ENCODE measurements at places on chromosomes 5 and 9.

- no peak for DNase-seq
Observed at GRCh38 chr9:20224756-20225155, 397.5 kb downstream of the MLLT3 start.

- no peak for DNase-seq
Observed at GRCh38 chr9:95669253-95669652, 152.5 kb upstream of the PTCH1 start.

DNA sequence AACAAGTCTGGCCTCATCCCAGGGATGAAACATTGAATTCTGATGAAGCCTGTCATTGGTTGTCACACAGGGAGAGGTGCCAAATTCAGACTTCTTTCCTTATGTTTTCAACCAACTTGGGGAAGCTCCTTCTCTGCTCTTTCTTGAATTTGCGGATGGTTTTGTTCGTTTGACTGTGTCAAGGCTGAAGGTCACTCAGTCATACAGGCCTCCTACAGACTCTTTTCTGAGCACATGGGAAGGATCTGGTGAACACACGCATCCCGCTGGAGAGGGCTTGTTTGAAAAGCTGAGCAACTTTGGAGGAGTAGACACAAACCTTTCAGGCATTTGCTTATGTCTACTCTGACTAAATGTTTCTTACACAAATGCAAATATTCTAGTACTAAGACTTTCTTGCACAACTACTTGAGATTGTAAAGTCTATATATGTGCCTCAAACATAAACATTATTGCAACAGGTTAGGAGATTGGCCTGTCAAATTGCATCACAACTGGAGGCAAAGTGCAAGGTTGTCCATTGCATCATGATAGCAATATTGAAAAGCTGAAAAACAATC lies 151.5 kb upstream of the NR3C1 start:
- DNase-seq = no peak

- DNase-seq = no peak
Observed at GRCh38 chr5:107893642-107894041, 222.9 kb upstream of the EFNA5 start.

GRCh38 chr5:2453781-2454180 lies 297.7 kb downstream of the IRX2 start:
- no peak for DNase-seq

GRCh38 chr5:143720689-143721088 lies 91.3 kb upstream of the HMHB1 start:
- no peak for DNase-seq

DNA sequence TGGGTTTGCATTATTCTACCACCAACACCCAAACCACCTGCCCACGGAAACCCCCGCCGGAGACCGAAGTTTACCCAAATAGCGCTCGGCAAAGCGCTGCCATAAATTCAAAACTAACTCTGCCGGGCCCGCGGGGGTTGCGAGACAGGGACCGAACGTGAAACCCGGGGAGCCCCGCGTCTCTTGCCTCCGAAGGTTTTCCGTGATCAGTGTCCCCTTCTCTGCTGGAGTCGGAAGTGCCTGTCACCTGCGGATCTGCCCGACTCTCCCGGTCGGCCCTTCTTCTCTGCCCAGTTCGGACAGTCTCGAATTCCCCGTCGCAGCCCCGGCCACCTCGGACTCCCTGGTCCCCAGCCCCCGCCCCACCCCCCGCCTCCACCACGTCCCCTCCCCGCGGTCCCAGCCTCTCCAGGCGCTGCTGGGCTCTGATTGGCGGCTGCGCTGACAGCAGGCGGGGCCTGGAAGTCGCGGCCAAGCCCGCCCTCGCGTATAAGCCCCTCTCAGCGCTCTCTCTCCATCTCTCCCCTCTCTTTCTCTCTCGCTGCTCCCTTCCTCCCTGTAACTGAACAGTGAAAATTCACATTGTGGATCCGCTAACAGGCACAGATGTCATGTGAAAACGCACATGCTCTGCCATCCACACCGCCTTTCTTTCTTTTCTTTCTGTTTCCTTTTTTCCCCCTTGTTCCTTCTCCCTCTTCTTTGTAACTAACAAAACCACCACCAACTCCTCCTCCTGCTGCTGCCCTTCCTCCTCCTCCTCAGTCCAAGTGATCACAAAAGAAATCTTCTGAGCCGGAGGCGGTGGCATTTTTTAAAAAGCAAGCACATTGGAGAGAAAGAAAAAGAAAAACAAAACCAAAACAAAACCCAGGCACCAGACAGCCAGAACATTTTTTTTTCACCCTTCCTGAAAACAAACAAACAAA lies at the start of gene RORB:
TSS of gene RORB (plus strand) at position 517 of the 929 bp plus-strand sequence. CDS start 642 bp downstream, outside the sequence.
- DNase-seq = peak; percentile 71

- no peak for DNase-seq
Observed at GRCh38 chr5:14202462-14202861, 59.3 kb downstream of the TRIO start.

DNA sequence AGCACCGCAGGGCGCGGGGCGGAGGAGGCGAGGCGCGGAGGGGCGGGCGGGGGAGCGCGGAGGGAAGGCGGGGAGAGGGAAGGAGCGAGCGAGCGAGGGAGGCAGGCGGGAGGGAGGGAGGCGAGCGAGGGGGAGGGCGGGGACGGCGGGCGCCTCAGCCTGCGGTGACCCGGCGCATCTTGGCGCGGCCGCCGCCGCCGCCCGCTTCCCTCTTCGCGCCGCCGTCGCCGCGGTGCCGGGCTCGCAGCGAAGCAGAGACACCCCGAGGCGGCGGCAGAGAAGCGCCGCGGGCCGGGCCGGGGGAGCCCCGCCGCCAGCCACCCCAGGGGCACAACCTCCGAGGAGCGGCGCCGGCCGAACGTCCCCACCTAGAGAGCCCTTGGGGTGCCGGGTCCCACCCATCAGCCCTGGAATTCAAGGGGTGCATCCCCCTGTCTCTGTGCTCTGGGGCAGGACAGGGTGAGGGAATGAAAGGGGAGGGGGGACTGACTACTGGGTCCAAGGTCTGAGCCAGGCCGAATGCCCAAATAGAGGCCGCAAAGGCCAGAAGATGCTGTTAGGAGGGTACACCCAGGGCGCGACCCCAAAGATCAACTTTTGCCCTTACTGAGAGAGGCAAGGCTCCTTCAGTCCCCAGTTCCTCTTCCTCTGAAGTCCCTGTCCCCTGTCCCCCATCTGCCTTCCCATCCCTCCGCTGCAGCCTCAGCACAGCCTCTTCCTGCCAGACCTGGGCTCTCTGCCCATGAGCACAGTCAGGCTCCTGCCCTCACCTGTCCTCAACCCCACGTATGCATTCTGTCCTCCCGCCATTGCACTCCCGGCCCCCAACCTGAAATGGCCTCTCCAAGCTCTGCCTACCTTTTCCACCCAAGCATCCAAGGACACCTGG lies at the start of gene ADAMTS2:
TSS of gene ADAMTS2 (minus strand) at position 29 of the 889 bp plus-strand sequence. CDS start 133 bp downstream, outside the sequence.
- DNase-seq = no peak

DNA sequence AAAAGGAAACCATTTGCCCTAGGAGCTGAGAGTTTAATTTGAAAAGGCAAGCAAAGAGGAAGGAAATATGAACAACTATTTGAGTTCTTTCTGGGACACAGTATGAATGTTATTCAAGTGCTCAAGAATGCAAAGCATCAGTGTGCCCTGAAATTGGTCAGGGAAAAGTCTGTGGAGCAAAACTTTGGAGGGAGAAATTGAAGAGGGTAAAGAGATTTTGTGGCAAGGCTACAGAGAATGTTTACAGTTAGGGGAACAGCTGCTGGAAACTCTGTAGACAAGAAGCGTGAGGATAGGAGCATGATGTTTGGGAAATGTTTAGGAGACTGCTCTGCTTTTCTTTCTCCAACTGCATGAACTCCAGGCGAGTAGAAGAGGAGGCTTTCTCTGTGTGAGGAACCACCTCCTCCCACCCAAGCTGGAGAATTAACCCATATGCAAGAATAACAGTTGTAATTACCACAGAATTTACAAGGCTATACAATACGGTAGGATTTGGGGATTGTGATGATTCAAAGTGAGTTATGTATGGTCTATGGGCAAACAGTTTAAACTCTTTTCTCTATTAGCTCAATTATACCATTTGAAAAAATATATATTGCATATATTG lies 75.4 kb upstream of the IL7R start:
- no peak for DNase-seq

DNA sequence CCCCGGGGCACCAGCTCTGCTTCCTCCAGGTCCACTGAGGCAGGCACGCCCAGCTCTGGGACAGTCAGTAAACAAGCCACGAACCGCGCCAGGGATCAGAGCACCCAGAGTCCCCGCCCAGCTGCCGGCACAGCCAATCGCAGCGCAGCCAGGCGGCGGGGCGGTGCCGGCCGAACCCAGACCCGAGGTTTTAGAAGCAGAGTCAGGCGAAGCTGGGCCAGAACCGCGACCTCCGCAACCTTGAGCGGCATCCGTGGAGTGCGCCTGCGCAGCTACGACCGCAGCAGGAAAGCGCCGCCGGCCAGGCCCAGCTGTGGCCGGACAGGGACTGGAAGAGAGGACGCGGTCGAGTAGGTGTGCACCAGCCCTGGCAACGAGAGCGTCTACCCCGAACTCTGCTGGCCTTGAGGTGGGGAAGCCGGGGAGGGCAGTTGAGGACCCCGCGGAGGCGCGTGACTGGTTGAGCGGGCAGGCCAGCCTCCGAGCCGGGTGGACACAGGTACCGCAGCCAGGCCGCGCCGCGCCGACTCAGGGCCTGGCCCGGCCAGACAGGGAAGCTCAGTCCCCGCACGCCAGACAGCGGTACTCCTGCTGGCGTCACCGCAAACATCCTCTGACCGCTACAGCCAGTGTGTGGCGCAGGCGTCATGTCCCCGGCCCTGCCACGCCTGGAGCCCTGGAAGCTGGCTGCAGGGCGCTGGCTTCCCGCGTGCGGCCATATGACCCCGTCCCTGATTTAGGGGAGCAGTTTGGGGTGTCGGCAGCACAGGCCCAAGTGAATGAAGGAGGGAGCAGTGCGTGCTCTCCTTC lies at the start of gene CTSL:
TSS of gene CTSL (plus strand) at position 220 of the 810 bp plus-strand sequence. CDS start 1,485 bp downstream, outside the sequence.
- peak; percentile 34 for DNase-seq

DNA sequence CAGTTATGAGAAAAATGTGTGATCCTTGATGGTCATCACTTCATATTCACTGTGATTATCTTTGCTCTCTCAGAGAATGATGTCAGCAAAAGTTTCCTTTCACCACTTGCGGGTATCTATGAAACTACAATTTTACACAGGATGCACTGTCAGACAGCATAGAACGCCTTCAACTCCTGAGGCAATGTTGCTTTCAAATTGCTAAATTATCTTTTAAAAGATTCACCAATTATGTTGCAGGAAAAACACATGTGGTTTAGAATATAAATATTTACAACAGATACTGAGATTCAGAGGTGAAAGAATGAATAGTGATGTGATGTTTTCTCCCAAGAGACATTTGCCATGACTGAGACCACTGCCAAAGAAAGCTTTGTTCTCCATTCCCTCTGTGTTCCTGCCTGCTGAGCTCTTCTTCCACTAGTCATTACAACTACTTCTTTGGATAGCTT lies 879.8 kb upstream of the DMAC1 start:
- DNase-seq = no peak

GRCh38 chr5:73820326-73820725 lies 194.3 kb downstream of the ARHGEF28 start:
- DNase-seq = no peak

- no peak for DNase-seq
Observed at GRCh38 chr9:116797276-116797675, 110.2 kb downstream of the TRIM32 start.

DNA sequence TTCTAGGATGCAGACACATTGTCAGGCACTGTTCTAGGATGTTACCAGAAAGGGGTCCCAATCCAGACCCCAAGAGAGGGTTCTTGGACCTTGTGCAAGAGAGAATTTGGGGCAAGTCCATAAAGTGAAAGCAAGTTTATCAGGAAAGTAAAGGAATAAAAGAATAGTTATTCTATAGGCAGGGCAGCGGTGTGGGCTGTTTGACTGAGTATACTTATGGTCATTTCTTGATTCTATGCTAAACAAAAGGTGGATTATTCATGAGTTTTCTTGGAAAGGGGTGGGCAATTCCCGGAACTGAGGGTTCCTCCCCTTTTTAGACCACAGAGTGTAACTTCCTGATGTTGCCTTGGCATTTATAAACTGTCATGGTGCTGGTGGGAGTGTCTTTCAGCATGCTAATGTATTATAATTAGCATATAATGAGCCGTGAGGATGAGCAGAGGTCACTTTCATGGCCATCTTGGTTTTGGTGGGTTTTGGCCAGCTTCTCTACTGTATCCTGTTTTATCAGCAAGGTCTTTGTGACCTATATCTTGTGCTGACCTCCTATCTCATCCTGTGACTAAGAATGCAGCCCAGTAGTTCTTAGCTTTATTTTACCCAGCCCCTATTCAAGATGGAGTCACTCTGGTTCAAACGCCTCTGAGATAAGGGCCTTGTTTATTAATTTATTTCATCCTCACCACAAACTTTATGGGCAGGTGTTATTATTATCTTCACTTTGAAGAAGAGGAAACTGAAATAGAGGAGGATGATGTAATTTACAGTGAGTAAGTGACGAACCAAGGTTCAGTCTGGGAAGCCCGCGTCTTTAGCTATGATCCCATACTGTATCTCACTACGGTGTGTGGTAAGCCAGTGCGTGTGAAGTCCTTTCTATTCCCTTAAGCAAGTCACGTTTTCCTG lies 186.0 kb upstream of the KLF4 start:
- no peak for DNase-seq

GRCh38 chr9:89701221-89701798 lies 96.5 kb downstream of the GADD45G start:
- peak; percentile 84 for DNase-seq

GRCh38 chr9:92680166-92681119 lies 10.5 kb upstream of the IPPK start:
- no peak for DNase-seq

DNA sequence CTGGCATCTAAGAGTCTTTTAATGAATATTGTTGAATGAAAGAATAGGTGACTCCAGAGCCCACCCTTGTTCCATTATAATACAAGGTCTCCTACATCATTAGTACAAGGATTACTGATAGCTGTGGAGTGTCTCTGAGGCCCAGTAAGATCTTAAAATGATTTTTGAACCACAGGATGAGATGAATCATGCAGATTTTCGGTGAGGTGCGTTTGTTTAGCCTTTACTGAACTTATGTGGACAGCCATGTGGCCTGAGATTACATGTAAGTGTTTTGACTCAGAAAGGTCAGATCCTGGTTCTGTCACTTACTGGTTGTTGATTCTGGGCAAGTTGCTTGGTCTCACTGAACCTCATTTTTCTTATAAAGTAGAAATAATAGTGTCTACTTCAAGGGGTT lies 21.6 kb downstream of the NFX1 start:
- no peak for DNase-seq

- no peak for DNase-seq
Observed at GRCh38 chr5:144436007-144436406, 265.3 kb downstream of the KCTD16 start.

- DNase-seq = no peak
Observed at GRCh38 chr5:124865066-124865465, 118.6 kb upstream of the ZNF608 start.

DNA sequence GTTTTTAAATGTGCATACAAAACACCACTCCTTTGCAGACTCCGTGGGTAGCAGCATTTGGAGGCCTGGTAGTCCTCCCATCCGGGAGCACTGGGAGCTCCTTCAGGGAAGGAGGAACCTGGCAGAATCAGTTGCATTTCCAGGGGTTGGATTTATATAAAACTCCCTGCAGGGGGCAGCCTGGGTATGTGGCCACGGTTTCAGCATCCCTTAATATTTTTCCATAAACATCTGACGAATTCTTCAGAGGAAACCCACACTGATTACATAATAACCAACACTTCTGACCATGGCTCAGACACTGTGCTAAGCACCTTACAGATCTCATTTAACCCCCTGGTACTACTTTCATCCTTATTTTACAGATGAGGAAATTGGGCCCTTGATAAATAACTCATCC lies 6.1 kb upstream of the AFAP1L1 start:
- DNase-seq = no peak

GRCh38 chr5:59327191-59327980 lies 566.1 kb downstream of the PDE4D start:
- no peak for DNase-seq
